ENCODE measurements at places on chromosomes 3 and 15.
A peak's percentile ranks its signal among the peaks of the same experiment; 100 is the strongest.

DNA sequence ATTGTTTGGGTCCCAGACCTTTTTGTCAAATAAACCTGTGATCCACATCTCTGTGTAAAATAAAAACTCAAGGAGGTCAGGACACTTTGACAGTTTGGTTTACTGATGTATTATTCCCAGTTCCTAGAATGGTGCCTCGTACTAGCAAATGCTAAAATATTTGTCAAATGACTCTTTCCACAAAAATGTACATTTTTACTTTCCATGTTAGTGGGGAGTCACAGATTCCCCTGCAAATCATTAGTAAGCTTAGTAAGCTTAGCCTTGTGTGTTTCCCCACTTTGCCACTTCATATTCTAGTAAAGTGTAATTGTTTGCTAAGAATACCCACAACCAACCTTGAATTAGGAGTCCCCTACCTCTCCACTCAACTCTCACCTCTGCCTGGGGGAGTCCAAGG is 2.4 kb upstream of the MAGI1 start:
- DNase-seq: no peak

GRCh38 chr15:26475554-26475953 is 297.3 kb downstream of the GABRB3 start:
- no peak for DNase-seq

DNA sequence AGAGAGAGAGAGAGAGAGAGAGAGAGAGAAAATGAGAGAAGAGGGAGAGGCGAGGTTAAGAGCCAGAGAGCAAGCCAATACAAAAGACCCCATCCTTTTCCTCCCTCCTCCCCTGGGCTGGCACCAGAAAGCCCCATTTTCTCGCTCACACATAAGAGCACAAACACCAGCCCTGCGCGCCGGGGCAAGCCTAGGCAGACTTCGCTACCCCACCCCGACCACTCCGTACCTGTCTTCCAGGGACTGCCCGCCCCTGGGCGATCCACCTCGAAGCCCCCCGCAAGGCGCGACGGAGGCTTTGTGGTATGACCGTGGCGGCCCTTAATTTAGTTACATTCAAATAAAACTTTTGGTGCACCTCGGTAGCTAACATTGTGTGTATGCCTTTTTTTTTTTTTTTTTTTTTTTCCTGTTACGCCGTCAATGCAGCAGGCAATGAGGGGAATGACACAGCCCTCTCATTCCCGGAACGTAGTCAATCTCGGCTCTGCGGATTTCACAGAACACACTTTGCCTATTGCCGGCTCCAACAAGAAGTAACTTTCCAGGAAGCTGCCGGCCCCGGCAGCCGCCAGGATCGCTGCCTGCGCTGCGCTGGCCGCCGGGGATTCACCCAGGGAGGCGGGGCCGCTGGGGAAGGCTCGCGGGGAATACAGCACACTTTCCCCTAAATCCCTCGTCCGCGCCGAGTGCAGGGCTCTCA is 7.7 kb downstream of the BCL6 start:
- peak; percentile 74 for DNase-seq

DNA sequence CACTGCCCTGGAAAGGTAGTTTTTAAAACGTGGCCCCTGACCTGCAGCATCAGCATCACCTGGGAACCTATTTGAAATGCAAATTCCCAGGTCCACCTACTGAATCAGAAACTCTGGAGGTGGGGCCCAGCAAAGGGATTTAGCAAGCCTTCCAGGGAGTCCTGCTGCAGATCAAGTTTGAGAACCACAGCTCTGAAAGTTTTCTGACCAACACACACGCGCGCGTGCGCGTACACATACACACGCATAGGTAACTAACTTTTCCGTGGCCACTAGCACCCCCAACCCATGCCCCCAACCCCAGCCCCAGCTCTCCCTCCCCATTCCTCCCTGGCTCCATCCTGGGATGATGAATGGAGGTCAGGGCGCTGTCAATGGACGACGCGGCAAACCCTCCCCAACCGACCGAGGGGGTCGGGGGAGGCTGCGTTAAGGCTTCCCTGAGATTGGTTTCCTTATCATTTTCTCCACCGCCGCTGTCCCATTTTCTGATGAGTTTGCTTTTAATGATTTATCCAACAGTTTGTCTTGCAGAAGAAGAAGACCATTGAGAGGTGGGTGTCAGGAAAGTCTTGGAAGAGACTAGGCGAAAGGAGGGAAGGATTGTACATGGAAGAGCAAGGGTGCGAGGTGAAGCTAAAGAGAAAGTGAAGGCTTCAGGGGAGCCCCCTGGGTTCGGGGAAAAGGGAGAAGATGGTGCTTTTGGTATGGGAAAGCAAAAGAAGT is 590 bp upstream of the BOC start:
- DNase-seq: no peak

DNA sequence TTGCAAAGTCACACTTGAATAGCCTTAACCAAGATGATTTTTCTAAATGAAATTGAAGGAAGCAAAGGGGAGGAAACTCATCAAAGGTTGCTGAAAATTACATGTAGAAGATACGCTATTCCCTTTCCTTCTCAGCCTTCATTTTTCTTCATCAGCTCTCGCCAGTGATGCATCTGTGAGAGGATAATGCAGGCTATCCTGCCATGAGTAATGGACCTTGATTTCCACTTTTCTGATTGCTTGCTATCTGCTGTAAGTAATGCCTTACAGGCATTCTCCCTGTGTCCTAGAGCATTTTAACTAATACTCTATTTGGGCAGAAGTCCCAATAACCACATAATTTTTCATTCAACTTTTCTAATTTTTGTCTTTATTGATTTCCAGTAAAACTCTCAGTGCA is 162.6 kb downstream of the BBX start:
- DNase-seq: no peak

- DNase-seq: no peak
Measured at GRCh38 chr15:85491691-85492090, 111.3 kb downstream of the AKAP13 start.

- no peak for DNase-seq
Measured at GRCh38 chr15:69088300-69088965, 72.0 kb upstream of the GLCE start.

GRCh38 chr15:68298882-68299381 is 21.4 kb downstream of the FEM1B start:
- peak; percentile 51 for DNase-seq

All from CD4-positive, alpha-beta T cell treated with Interleukin-21 for 1 hour (primary cell).